ENCODE measurements at places on chromosomes 1 and 21.

- DNase-seq = peak; percentile 94
Observed at GRCh38 chr1:41608211-41608610, 123.7 kb upstream of the EDN2 start.

GRCh38 chr1:4027492-4028138 lies 127.5 kb upstream of the C1orf174 start:
- DNase-seq = no peak

GRCh38 chr1:223706077-223706973 lies 6.0 kb upstream of the CAPN2 start:
- peak; percentile 82 for DNase-seq

- no peak for DNase-seq
Observed at GRCh38 chr1:19893687-19894086, 11.5 kb downstream of the OTUD3 start.

DNA sequence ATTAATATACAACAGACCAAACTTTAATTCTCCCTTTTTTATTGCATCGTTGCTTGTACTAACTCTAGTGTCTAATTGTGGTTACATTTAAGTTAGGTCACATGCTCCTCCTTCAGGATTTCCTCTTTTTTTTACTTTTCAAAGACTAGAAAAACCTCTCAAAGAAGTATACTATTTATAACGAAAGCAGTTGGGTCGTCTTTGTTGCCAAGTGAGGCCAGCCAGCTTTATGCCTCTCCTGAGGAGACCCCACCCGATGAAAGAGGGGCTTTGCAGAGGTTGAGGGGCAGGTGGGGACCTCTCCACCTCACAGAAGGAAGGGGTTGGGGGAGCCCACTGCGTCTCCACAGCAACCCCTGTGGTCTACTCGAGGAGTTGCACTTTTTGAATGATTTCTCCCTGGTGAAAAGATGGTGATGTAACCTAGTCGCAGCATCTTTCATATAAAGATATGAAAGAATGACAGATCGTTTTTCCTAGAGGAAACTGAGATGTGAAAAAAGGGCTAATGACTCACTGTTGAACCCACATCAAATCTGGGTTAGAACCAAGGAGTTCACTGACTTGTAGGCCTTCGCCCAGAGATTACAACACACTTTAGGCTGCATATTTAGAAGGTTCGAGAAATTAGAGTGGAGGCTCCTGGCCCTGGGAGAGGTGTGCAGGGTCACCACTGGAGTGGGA lies 6.4 kb downstream of the TGFB2 start:
- DNase-seq = peak; percentile 69

- DNase-seq = no peak
Observed at GRCh38 chr1:245710961-245711903, 556.4 kb downstream of the KIF26B start.

GRCh38 chr1:232283864-232284263 lies 346.1 kb downstream of the SIPA1L2 start:
- DNase-seq = no peak

GRCh38 chr1:82321794-82322193 lies 521.1 kb downstream of the ADGRL2 start:
- DNase-seq = peak; percentile 15

GRCh38 chr1:69613414-69613813 lies 45.7 kb downstream of the LRRC7 start:
- DNase-seq = peak; percentile 53

GRCh38 chr1:226063977-226064815 lies 1.7 kb downstream of the H3-3A start:
- peak; percentile 25 for DNase-seq

DNA sequence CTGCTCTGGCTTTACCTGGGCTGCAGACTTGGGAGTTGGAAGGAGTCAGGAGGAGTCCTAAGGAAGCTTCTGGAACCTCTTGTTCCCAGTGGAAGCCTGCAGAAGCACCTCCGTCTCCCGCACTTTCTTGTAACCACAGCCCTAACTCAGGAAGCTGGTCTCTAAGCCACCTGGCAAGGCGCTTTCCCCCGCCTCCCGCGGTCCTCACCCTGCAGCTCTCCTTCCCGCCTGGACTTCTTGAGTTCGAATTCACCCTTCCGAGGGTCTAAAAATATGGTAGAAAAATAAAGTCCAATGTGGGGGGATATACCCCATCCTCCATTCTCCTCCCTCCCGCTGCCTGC lies 15.1 kb downstream of the PAX7 start:
- DNase-seq = no peak

- peak; percentile 39 for DNase-seq
Observed at GRCh38 chr1:11806307-11806936, 431 bp downstream of the CLCN6 start.

DNA sequence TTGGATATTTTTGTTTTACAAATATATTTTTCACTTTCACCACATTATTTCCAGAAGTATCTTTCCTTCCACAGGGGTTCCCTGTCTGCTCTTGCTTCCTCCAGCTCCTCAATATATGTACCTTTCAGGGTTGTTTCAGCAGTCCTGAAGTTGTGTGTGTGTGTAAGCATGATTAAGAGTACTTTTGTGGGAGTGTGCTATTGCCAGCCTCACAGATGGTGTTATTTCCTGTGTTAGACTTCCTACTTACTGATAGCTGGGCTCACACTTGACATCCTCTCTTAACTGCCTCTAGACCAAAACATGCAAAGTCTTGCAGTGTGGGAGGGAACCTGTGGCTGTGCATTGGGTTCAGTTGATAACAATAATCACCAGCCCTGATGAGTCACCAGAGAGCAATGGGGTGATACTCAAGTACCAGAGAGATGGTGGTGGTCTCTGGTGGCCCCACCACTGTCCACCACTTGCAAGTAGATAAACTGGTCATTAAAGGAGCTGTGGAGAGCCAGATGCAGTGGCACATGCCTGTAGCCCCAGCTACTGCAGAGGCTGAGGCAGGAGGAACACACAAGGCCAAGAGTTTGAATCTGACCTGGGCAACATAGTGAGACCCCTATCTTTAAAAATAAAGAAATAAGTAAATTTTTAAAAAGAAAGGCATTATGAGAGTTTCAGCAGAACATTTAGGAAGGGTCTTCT lies 126.7 kb downstream of the NR5A2 start:
- no peak for DNase-seq

DNA sequence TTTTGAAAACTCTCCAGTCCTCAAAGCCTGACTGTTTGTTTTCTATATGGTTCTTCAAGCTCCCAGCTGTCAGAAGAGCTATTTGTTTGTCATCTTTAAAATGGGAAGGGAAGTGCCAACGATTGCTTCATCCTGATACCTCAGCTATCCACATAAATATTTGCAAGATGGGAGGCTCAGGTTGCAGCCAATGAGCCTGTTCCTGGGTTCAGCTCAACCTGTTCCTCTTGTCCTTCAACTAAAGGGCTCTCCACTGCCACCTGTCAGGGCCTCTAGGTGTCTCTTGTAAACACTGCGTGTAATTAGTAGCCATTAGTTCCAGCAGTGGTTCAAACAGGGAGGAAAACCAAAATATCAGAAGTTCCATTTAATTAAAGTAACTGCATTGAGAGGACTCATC lies 445.1 kb downstream of the AJAP1 start:
- no peak for DNase-seq

DNA sequence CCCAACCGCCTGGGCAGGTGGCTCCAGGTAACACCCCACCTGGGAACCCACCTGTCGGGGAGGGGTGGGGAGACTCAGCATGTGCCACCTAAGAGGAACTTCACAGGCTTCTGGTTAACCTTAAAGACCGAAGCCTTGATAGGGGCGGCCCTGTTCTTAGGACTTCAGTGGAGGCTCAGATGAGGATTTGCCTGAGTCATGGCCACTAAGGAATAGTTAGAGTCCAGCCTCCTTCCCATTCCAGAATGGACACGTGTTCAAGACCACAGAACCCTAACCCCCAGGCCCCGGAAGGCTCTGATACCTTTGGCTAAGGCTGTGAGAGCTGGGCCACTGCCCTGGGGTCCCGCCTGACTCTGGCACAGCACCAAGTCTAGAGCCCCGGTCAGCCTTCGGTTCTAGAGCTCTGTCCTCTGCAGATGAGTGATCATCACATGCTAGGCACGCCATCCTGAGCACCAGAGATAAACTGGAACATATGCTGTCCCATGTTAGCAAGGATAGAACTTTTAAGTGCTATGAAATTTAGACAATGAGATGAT lies 20.3 kb downstream of the PADI6 start:
- DNase-seq = no peak
